AG09319 (cell line): ENCODE measurements at places on chromosomes 2 and 18.

- no peak for DNase-seq
These were observed 79.6 kb downstream of the WDSUB1 start for GRCh38 chr2:159206736-159207380.

DNA sequence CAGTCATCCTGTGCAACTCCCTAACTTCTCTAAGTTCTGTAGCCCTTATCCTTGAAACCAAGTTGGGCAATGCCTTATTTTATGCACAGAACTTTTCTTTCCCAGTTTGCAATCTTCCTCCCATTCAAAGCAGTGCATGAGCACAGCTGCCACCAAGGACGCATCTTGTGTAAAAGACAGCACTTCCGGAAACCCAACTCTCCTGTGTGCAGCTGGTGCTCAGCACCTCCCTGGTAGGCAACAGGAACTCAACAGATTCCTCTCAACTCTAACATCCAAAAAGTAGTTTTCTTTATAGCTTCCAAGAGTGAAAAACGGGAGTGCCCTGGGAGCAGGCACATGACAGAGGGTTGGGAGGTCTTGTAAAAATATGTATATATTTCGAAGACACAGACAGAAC is 2.2 kb downstream of the TMEM18 start:
- no peak for DNase-seq

- DNase-seq: no peak
These were observed 1081.3 kb upstream of the TMEFF2 start for GRCh38 chr2:193276069-193276468.

DNA sequence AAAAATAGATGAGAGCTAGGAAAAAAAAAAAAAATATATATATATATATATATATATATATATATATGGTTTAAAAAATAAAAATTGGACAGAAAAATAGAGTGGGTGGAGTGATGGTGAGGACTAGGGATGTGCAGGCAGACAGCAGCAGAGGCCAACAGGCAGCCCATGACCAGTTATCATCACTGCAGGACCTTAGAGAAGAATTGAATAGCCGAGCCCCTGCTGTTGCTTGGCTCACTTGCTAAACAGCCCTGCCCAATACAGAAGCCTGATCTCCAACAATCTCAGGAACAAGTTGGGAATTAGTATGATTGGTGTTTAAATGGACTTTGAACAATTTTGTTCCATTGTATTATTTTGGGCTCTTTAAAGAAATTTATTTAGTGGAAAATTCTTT is 967.5 kb upstream of the PIK3C3 start:
- no peak for DNase-seq

DNA sequence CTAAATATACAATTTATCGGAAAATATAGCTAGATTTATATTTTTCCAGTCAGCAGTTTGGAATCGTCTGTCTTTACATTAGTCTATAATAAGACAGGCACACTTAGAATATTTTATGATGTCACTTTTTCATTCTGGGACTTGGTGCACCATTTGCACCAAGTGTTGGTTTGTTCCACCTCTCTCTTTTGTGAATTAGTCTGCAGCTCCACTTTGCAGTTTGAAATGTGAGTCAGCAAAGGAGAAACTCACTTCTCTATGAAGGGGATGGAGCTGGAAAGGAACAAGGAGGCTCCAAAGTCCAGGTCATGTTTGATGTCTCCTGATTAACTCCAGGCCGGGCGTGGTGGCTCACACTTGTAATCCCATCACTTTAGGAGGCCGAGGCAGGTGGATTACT is 63.8 kb upstream of the RTN4 start:
- no peak for DNase-seq

DNA sequence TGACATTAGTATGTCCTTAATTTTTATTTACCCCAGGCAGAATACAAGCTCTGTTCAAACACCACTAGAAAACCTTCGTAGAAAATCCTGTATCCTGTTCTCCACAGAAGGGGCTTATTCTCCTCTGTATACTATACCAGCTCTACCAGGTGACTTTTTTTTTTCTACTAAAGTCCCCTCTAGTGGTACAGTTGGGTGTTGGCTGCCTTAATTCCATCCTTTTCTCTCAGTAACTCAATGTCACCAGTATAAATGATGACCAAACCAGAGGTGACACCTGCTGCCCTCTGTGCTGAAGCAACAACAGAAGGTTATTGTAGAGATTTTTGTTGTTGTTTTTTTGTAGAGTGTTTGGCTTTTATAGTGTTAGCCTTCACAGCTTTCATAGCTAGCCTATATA is 1322.0 kb downstream of the LRP1B start:
- DNase-seq: no peak

- DNase-seq: no peak
These were observed 8.7 kb downstream of the NCK2 start for GRCh38 chr2:105753380-105753779.

GRCh38 chr2:152555048-152555447 is 162.2 kb downstream of the PRPF40A start:
- DNase-seq: no peak

GRCh38 chr2:63046552-63046951 is 4.1 kb upstream of the OTX1 start:
- DNase-seq: no peak

DNA sequence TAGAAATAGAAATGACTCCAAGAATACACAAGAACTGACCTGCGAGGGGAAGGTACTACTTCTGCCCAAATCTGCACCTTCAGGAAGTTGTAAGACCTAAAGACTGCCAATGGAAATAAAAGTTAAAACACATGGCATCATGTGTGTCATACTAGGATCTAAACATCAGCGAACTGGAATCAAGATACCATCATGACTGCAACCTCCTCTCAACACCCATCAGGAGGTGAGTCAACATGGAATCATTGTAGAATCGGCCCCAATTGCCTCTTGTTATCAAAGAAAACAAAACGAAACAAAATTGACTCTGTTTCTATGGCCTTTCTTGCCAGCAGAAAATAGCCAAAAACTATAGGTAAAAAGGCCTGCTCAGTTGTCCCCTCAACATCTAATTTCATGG is 15.1 kb downstream of the RDH14 start:
- DNase-seq: no peak

- DNase-seq: no peak
These were observed 123.6 kb downstream of the LRATD1 start for GRCh38 chr2:14756122-14756541.

GRCh38 chr2:85215448-85216401 is 82.5 kb downstream of the TCF7L1 start:
- peak; percentile 93 for DNase-seq

DNA sequence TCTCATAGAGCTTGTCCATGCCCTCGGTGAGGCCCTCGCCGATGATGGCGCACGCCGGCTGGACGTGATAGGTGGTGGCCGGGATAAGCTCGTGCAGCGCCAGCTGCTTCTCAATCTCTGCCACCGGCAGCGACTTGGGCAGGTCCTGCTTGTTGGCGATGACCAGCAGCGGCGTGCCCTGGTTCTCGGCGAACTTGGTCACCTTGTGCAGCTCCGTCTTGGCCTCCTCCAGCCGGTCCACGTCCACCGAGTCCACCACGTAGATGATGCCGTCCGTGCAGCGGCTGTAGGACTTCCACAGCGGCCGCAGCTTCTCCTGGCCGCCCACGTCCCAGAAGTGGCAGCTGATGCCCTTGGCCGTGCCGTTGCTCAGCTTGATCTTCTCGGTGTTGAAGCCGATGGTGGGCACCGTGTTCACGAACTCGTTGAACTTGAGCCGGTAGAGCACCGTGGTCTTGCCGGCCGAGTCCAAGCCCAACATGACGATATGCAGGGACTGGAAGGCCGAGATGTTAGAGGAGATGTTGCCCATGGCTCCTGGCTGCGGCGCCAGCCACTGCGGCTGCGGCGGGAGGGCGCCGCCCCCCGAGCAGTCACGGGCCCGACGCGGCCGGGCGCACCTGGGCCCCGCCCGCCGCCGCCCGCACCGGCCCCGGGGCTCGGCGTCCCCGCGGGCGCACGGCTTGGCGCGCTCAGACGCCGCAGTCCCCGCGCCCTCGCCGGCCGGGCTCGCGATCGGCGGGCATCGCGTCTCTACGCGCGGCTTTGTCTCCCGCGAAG is 636 bp downstream of the ARL4C start:
- DNase-seq: no peak

- no peak for DNase-seq
These were observed 329.4 kb upstream of the RAB12 start for GRCh38 chr18:8279781-8280330.

GRCh38 chr2:80242355-80242910 is 62.1 kb downstream of the LRRTM1 start:
- no peak for DNase-seq

DNA sequence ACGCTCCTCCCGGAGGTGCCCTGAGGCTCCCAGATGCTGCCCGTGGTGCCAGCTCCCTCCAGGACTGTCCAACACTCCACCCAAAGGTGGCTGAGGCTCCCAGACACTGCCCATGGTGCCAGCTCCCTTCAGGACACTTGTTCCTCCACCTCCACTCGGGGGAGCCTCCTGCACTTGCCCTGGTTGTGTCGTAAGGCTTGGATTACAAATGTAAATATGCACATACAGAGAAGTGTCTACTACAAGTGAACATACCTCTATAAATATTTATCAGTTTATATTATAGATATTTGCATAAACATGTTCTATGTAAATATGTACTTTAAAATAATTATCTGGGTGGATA is 143.3 kb downstream of the PXDN start:
- no peak for DNase-seq

DNA sequence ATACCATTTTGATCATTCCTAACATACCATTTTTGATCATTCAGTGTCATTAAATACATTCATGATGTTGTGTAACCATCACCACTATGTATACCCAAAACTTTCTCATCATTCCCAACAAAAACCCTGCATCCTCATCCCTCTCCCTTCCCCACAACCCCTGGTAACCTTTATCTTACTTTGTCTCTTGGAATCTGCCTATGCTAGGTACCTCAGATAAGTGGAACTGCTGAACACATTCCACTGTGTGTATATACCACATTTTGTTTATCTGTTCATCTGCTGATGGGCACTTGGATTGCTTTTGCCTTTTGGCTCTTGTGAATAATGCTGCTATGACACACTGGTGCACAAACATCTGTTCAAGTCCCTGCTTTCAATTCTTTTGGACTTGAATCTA is 83.8 kb upstream of the TFCP2L1 start:
- no peak for DNase-seq

DNA sequence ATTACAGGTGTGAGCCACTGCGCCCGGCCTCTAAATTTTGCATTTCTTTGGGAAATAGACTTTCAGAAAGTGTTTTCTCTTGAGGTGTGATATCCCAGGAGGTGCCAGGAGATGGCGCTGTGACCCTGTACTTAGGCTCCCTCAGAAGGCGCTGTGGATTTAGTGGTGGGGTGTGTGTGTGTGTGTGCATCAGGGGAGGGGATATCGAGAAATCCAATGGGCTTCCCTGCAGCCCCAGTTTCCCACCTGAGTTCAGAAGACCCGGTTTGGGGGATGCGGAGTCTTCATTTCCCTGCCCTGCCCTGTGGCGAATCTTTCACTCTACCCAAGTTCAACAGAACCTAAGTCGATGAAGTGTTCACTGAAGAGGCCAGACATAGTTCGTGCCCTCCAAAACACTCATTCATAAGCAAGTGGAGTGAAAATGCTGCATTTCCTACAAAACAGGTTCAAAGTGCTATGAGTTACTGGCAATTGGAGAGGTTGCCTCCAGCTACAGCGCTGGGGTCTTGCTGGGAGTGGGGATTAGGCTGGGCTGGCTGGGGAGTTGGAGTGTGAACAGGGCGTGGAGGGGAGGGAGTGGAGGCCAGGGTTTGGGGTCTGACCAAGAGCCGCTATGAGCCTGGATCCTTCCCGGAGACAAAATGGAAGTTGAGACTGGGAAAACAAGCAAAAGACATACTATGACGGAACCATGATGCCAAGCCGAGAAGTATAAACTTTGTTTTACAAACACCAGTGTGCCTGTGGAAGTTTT is 6.5 kb upstream of the WNT6 start:
- peak; percentile 15 for DNase-seq

DNA sequence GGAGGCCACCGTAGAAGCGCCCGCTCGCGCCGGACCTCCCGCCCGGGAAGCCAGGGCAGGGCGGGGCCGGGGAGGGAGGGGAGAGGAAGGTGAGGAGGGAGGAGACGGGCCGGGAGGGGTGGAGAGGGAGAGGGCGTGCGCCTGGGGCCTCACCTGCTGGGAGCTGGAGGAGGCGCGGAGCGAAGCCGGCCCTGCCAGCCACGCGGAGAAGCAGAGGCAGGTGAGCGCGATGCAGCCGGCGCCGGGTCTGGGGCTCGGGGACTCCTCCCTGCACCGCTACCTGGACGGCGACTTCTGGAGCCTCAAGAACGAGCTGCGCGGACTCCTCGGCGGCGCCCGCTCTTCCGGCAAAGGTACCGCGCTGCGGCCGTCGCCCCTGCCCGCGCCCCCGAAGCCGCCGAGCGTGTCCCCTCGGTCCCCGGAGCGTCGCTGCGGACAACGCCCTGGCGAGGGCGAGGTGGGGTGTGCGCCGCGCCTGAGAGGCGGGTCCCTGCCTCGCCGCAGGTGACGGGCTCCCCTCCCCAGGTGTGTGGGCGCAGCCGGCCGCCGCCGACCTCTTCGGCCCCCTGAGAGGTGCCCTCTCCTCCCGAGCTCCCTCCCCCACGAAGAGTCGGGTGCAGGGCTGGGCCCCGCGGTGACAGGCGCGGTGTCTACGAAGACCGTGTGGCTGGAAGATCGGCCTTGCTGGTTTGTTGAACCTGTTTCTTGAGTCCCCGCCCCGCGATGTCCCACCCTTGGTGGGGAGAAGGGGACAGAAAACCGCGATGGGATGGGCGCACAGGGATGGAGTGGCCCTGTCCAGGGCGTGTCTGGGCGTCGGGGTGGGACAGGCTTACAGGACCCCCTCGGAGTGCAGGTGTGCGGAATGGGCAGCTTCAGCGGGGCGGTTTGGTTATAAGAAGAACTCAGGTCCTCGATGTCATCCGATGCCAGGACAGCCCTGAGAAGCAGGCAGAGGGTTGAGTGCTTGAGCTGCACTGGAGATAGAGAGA is at the start of gene ACOXL:
Gene ACOXL, plus strand, starts transcription at position 152 of the 992 bp plus-strand sequence. CDS start 35,817 bp downstream, outside the sequence.
- DNase-seq: no peak

DNA sequence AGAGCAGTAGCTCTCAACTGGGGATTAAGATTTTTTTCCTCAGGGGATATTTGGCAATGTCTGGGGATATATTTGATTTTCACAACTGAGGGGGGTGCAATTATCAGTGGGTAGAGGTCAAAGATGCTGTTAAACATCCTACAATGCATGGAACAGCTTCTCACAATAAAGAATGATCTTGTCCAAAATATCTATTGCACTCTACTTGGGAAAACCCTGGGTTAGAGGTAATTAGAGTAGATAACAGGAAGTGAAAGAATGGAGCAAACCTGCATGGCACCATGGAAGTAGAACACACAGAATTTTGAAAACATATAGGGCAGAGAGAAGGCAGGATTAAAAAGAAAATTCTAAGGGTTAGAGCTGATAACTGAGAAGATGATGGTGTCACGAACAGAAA is 26.4 kb upstream of the PPM1B start:
- no peak for DNase-seq

- no peak for DNase-seq
These were observed 246.8 kb downstream of the AGPS start for GRCh38 chr2:177639262-177639914.
